Panc1 (cell line): ENCODE measurements at places on chromosomes 16 and 17. TPM values are rescaled to one million over a fixed set of nuclear protein-coding genes. Genes with fewer than 3 reads are reported as not detected.
A peak's percentile ranks its signal among the peaks of the same experiment; 100 is the strongest.

- H3K27ac ChIP-seq: no peak overlapping the region
- H3K4me3 ChIP-seq: no peak overlapping the region
- peaks cover 5% of the 10 kb centered on the region for H3K27me3 ChIP-seq
- peaks cover 6% of the 10 kb centered on the region for H3K4me1 ChIP-seq
- DNase-seq: no peak
These were observed 45.2 kb upstream of the NUDT7 start for GRCh38 chr16:77677129-77677528.

DNA sequence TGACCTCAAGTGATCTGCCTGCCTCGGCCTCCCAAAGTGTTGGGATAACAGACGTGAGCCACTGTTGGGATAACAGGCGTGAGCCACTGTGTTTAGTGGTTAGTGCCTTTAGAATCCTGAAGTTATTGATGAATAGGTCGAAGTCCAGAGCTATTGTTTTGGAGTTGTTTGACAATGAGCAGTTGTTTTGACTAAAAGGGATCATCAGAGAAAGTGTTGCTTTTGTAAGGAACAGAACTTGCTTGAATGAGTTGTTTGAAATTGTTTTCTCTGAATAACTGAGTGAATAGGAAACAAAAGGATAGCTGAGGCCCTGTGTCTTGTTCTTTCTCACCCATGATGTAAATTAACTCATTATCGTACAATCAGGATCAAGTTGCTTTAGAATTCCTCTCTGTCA lies 46.6 kb downstream of the PRPSAP2 start:
- H3K36me3 ChIP-seq: no peaks in the 10 kb centered on the region; the same call in 1 of the 2 replicates
- no peak overlapping the region for H3K4me3 ChIP-seq
- no peak overlapping the region for H3K27ac ChIP-seq

DNA sequence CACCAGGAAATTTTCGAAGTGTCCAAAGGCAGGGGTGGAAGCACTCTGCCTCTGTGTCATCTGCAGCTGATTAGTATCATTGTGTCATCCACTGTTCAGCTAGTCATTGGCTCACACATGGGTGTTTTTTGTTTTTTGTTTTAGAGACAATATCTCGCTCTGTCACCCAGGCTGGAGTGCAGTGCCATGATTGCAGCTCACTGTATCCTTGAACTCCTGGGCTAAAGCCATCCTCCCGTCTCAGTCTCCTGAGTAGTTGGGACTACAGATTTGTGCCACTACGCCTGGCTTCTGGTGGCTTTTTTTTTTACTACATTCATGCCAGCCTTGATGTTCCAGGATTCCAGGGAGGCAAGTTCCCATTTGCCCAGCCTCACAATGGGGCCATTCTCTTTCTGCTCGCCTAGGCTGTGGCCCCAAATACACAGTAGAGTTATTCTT lies 32.5 kb upstream of the MYO18A start:
- no peaks in the 10 kb centered on the region for H3K27me3 ChIP-seq
- no peaks in the 10 kb centered on the region for H3K36me3 ChIP-seq
- no peak for DNase-seq
- no peak overlapping the region for H3K4me3 ChIP-seq

- H3K27me3 ChIP-seq: no peaks in the 10 kb centered on the region
- no peaks in the 10 kb centered on the region for H3K4me1 ChIP-seq
- H3K36me3 ChIP-seq: no peaks in the 10 kb centered on the region
- no peak overlapping the region for H3K27ac ChIP-seq
- no peak overlapping the region for H3K4me3 ChIP-seq
These were observed 10.0 kb downstream of the ALOX15 start for GRCh38 chr17:4631431-4631830.

DNA sequence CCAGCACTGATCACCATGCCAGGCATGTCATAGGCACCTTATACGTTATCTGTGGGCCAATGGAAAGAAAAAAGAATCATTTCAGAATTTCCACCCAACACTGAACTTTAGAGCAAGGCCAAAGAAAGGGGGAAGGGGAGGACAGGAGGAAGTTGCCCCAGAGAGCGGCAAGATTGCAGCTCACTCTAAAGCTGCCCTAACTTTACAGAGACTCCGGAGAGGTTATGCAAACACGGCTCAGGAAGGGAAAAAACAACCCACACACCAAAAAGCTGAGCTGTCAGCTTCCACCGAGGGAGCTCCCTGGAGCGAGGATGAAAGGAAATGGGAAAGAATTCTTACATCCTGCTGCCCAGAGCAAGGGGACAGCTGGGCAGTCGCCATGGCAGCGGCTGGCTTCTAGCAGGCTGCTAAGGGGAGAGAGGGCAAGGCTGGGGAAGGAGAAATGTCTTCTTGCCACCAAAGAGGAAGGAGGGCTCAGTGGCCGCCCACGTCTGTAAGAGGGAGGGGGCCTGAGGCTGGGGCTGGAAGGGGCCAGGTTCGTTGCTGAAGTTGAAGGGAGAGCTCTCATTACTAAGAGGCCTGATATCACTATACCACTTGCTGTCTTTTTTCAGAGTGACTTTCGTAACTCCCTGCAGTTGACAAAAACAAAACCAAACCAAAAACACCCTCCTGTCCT lies 18.2 kb downstream of the COTL1 start:
- H3K36me3 ChIP-seq: no peaks in the 10 kb centered on the region
- peak overlapping the region; percentile 68 for H3K27ac ChIP-seq
- H3K4me1 ChIP-seq: peaks cover 46% of the 10 kb centered on the region

DNA sequence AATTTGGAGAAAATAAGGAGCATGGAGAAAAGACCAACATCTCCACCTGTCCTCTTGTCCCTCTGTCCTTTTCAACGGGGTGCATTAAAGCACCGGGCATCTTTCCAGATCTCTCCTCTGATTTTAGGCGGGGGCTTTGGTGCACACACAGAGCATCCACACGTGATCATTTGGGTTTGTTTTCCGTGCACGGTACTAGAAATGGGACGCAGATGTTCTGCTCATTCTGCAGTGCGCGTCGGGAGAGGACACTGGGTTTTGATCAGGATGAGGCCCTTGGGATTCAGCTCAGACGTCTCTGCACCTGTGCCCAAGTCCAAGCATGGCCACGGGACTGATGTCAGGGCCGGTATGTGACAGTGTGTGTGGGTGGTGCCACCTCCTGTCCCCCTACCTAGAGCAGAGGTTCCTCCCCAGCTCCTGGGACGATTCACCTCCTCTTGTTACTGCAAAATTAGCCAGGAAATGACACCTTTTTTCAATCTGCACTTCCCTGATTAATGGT lies 31.9 kb downstream of the PDIA2 start:
- H3K4me1 ChIP-seq: no peaks in the 10 kb centered on the region
- no peak for DNase-seq
- H3K4me3 ChIP-seq: no peak overlapping the region
- no peaks in the 10 kb centered on the region for H3K27me3 ChIP-seq
- H3K36me3 ChIP-seq: no peaks in the 10 kb centered on the region; the same call in 1 of the 2 replicates

DNA sequence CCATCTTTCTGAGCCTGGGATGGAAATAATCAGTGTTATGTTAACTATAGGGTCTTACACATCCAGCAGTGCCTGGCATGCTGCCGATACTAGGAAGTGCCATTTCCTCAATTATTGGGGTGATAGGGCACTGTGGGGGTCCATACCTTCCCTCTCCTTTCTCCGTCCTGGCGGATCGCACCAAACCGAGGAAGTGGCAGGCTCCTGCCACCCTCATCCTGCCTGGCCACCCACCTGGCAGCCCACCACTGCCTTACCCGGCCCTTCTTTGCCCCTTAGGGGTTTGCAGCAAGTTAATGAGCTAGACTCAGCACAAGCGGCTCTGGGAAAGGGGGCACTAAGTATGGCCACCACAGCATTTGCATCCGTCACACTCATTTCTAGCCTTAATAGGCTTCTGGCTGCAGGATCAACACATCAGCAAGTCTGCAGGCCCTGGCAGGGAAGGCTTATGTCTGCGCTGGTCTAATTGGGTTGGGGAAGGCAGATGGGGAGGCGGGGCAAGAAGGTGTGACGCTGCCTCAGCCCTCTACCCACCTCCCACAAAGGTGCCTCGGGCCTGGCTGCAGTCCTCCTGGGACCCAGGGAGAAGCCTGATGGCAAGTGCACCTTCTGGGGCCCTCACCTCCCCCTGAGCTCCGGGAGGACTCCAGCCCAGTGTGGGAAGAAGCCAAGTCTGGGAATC lies 28.6 kb downstream of the DCAKD start:
- H3K4me1 ChIP-seq: peaks cover 17% of the 10 kb centered on the region
- DNase-seq: no peak
- H3K4me3 ChIP-seq: no peak overlapping the region
- no peak overlapping the region for H3K27ac ChIP-seq
- no peaks in the 10 kb centered on the region for H3K27me3 ChIP-seq

The CHP2 gene
- total RNA-seq: not detected

The KRT39 gene
- not detected for total RNA-seq

The ALOX12B gene
- total RNA-seq: not detected

The KRT40 gene
- total RNA-seq: not detected

The CENPT gene
- total RNA-seq: 43.4 TPM
